ENCODE measurements at places on chromosomes 12 and 14.

GRCh38 chr12:105262461-105263184 lies 26.6 kb upstream of the APPL2 start:
- no peak for DNase-seq

DNA sequence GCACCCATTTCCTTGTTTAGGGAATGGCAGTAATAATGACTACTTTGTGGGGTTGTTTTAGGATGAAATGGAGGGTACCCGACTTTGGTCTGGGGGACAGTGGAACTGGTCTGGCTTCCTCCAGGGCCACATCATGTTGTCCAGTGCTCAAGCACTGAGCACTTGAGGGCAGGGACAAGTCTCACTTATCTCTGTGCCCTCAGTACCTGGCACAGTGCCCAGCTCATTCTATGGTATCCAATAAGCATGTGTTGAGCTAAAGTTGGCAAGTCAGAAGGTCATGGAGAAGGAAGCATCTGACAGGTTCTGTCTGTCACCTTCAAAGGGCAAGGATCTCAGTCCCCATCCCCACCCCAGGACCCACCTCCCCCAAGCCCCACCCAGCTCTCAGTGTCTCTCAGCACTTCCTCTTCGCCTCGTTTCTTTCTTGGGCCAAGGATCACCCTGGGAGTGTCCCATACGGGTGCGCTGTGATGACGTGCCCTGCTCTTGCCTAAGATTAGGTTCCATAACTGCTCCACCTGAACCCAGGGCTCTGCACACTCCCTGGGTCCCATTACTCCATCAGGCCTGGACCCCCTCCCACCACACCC lies 24.3 kb upstream of the TMEM106C start:
- DNase-seq, result no peak

- no peak for DNase-seq
These were observed 199.8 kb downstream of the LRFN5 start for GRCh38 chr14:41806366-41806975.

DNA sequence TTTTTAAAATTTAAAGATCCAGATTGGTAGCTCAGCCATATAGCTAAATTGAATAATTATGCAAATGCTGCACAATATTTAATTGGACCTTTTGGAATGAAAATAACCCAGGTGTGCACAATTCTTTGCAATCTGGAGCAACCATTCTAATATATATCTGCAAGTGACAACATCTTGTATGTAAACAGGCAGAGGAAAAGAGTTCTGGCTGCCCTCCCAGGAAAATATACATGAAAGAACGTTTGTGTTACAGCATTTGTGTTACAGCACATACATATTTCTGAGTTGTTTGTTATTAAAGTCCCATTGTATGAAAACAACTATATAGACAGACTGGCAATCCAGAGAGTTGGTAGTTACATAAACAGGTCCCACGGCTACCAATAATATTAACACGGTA lies 377.5 kb downstream of the DIO2 start:
- DNase-seq, result no peak

GRCh38 chr12:1972260-1972659 lies 32.0 kb downstream of the DCP1B start:
- no peak for DNase-seq

DNA sequence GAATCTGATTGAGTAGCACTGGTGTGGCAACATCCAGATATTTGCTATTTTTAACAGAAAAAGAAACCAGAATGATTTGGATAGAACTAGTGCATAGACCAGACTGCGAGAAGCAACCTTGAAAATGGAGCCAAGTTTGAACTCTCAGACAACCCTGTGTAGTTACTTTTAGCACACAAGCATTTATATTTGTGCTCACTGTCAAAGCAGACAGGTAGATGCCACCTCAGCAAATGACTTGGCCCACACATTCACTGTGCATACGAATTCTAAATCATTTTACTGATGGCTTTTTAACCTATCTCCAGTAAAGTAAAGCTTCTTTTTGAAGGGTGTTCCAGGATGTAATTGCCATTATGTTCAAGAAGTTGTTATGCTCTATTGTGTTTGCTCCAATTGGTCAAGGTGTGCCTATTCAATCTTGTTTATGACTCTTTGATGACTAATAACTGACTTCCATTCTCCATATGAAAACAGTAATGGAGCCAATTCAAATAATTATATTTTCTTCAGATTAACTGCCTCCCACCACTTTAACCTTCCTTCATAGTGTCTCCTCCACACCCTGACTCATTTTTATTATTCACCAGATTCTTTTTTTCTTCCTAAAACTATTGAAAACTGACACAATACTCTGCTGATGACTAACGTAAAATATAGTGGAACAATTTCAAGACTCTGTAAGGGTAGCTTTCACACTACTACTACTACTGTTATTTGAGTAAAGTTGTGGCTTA lies 138.5 kb downstream of the CCER1 start:
- no peak for DNase-seq

- DNase-seq, result no peak
These were observed 109.3 kb downstream of the NTN4 start for GRCh38 chr12:95681210-95681765.

- no peak for DNase-seq
These were observed 156.5 kb upstream of the AMIGO2 start for GRCh38 chr12:47236109-47236714.

DNA sequence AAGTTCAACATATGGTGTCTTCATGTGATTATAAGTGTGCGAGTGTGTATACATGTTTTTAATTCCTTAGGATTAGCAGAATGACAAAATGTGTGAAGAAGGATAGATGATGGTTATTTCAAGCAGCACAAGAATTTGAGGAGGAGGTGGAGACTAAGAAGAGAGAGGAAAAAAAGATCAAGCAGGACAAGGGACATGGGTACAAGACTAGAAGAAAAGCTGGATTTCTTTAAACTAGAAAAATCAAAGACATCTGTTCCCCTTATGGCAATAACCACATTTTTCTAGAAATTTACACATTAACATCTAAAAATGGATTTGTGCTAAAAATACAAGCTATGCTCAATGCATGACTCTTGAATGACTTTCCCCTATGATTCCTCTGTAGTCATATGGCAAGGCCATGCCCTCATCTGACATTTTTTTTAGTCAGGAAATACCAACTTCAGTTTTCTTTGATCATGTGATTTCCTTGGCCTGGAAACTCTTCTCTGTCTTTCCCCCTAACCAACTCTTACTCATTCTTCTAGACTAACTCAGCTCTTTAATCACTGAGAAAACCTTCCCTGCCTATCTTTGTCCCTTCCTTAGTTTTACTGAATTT lies 435.8 kb downstream of the NRXN3 start:
- DNase-seq, result no peak

- peak; percentile 48 for DNase-seq
These were observed 312.1 kb downstream of the VRK1 start for GRCh38 chr14:97109234-97109633.

GRCh38 chr12:50315803-50316202 lies 32.5 kb upstream of the LIMA1 start:
- no peak for DNase-seq

DNA sequence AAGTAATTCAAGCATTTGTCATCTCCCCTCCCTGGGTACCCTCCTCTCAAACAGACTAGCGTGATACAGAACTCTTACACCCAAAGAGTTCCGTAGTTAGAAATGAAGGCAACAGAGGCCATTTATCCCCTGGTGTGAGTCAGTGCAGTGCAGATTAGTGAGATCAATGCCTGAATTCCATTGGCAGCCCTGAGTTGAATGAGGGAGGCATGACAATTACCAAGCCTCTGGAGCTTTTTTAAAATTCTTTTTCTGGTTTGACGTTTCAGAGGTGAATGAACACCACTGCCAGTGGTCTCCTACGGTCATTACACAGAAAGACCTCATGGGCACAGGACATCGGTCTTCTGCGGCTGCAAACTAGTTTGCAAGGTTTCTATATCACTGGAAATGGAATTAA lies 94.4 kb downstream of the PRIMA1 start:
- DNase-seq, result no peak

- DNase-seq, result no peak
These were observed 459 bp downstream of the ITGA7 start for GRCh38 chr12:55707219-55707671.

DNA sequence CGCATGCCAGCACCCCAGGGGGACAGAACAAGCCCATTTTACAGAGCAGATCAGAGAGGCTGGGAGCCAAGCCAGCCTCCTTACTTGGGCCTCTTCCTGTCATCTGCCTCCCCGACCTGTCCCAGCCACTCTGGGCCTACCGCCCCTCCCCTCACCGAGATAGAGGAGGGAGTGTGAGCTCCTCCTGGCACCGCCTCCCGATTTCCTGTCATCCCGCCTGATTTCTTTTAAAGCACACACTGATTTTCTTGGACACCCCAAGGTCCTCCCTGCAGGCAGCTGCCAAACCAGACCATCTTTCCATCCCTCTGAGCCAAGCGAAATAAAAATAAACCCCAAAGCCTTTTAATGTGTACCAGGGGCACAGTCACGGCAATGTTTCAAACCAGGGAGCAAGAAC lies 108.4 kb downstream of the RFLNA start:
- no peak for DNase-seq

DNA sequence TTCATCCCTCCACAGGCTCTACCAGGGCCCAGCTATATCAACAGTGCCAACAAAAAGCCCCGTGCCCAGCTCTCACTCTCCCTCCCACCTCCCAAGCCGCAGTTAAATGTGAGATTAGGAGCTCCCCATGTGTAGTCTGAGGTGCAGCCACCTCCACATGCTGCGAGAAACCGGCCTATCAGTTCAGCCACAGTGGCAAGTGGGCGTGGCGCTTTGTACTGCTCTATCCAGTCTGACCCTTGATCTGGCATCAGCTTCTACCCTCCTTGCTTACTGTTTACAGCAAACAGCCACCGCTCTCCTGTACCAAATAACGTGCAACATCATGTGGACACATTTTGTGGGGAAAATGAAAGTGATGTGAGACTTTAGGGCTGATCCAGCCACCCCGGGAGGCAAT lies 1.7 kb downstream of the PLEK2 start:
- DNase-seq, result no peak

DNA sequence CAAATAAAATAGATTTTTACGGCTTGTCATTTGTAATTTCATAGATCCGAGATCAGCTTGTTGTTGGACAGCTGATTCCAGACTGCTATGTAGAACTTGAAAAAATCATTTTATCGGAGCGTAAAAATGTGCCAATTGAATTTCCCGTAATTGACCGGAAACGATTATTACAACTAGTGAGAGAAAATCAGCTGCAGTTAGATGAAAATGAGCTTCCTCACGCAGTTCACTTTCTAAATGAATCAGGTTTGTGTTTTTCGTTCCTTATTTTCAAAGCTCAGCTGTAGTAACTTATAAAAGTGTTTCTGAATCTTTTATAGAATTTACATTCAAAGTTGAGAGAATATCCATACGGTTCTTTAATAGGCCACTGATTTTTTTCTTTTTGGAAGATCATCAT lies 89.1 kb downstream of the LRRK2 start:
- DNase-seq, result no peak

GRCh38 chr12:105523164-105524057 lies 192.9 kb downstream of the C12orf75 start:
- DNase-seq, result no peak

DNA sequence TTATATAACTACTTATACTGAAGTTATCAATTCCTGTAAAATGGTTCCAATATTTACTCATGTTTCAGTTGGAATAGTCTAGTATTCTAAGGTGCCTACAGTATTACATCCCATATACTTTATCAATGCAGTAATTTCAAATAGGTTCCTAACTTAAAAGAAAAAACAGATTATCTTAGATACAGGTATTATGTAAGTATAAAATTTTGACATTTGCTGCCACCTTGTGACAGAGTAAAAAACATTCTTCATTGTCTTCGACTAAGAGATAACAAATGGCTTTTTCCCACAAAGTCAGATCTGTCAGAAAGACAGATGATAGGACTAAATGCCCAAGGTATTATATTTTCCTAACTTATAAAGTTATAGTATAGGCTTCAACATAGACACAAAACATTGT lies 78.7 kb downstream of the TXNDC16 start:
- no peak for DNase-seq

Measured in NCI-H524 treated with DMSO at 0.1 percent for 48 hours (cell line).